Activated naive CD8-positive, alpha-beta T cell treated with anti-CD3 and anti-CD28 coated beads, Interleukin-2, amount 50 U/mL, for 16 hours (primary cell): ENCODE measurements at places on chromosomes 7 and 10.

DNA sequence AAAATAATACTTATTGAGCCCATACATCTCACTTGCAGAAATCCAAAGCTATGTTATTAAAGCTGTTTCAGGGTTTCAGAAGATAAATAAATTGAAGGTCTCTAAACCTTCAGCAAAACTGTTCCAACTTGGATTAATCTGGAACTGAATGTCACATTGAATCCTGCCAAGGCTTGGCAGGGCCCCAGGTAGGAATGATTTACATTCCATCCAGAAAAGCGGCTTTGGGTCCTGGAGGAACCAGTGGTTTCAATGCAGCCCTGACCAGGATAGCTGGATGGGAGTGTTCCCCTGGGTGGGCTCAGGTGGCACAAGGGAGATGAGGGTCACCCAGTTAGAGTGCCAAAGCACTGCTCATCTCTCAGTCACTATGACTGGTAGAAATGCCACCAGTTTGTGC, 37.0 kb upstream of the TMEM72 start:
- no peak for DNase-seq

DNA sequence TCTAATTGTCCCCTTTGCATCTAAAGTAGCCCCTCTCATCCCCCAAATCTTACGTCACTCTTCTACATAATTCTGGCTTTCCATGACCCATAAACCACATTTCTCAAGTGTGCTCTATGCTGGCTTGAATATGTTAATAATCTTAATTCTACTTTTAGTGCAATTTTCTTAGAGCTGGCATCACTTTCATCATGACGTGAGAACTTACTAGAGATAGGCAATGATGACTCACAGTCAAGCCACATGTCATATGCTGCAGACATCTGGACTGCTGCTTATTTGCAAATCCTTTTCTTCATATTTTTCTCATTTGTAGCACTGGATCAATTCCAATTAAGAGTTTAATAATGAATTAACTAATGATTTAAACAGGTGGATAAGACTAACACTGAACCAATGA, 260.7 kb upstream of the PRKCQ start:
- no peak for DNase-seq

- no peak for DNase-seq
These were observed 11.8 kb downstream of the UROS start for GRCh38 chr10:125811251-125811650.

DNA sequence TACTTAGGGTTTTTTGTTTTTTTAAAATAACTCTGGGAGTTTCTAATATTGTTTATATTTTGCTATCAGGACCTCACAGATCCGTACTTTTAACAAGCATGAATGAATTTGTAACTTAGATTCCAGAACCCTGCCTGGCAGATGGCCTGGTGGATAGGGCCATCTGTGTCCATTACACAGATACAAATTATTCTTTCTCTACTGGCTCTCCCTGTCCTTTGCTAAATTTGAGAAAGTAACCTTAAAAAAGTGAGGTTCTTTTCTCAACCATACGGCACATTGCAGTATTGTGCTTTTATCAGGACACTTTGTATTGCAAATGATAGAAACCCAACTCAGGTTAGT, 26.6 kb downstream of the LCOR start:
- no peak for DNase-seq

- DNase-seq: no peak
These were observed 132.4 kb upstream of the RHEB start for GRCh38 chr7:151652111-151652510.

- DNase-seq: no peak
These were observed 14.5 kb upstream of the PAX4 start for GRCh38 chr7:127632276-127632910.

DNA sequence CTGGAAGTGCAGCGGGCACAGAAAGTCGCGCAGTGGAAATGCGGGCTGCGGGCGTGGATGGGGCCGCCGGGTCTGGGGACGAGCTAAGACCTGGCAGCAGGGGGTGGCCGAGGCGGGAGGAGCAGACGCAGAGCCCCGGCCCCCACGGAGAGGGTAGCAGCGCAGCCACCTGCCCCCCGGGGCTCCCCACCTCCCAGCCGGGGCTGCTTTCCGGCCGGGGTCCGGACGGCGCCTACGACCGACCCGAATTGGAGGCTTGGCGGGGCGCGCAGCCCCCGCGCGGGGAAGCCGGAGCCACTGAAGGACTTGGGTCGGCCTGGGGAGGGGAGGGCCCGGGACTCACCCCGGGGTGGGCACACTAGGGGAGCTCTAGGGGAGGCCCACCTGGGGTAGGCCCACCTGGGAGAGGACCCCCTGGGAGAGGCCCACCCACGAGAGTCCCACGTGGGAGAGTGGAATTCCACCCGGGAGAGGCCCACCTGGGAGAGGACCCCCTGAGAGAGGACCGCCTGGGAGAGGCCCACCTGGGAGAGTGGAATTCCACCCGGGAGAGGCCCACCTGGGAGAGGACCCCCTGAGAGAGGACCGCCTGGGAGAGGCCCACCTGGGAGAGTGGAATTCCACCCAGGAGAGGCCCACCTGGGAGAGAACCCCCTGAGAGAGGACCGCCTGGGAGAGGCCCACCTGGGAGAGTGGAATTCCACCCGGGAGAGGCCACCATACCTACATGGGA, 854 bp upstream of the CFAP46 start:
- no peak for DNase-seq

- DNase-seq: no peak
These were observed 242.6 kb upstream of the C7orf33 start for GRCh38 chr7:148347981-148348380.

DNA sequence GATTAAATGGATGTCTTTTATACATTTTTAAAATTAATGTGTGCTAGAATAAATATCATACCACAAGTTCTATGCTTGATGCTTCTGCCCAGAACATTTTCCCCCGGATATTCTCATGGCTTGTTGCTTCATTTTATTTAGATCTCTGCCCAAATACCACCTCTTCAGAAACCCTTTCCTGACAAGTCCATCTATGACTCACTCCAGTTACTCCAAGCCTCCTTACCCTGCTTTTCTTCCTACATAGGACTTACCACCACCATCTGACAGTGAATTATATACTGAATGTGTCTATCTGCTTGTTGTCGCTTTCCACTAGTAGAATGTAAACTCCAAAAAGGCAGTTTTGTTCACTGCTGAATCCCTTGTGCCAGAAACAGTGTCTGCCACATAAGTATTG, 19.1 kb upstream of the ERVW-1 start:
- no peak for DNase-seq

GRCh38 chr7:68718097-68718551, 880.2 kb upstream of the AUTS2 start:
- DNase-seq: no peak
